ENCODE measurements at places on chromosomes 4 and X. TPM values are rescaled to one million over a fixed set of nuclear protein-coding genes. Genes with fewer than 3 reads are reported as not detected.

The SPOCK3 gene
- total RNA-seq = 1.3 TPM

The N4BP2 gene
- 4.6 TPM for total RNA-seq

The TRAPPC2 gene
- 13.2 TPM for total RNA-seq

The RAB41 gene
- total RNA-seq = not detected

Data from bronchial smooth muscle cell (primary cell).